ENCODE measurements at places on chromosomes 12 and 14. TPM values are rescaled to one million over a fixed set of nuclear protein-coding genes. Genes with fewer than 3 reads are reported as not detected.

The KHNYN gene
- polyA plus RNA-seq: 18.9 TPM

The ADGRD1 gene
- not detected for polyA plus RNA-seq

The CYP27B1 gene
- 0.80 TPM for polyA plus RNA-seq

The INHBC gene
- polyA plus RNA-seq: 0.06 TPM

The TFCP2 gene
- 13.8 TPM for polyA plus RNA-seq

The KLHDC1 gene
- polyA plus RNA-seq: 0.51 TPM

The SDSL gene
- polyA plus RNA-seq: 13.4 TPM

The CAPS2 gene
- polyA plus RNA-seq: 0.98 TPM

The DEPDC4 gene
- 0.39 TPM for polyA plus RNA-seq

The GPR162 gene
- 6.0 TPM for polyA plus RNA-seq

The SLC6A13 gene
- 0.10 TPM for polyA plus RNA-seq

The RNASE1 gene
- not detected for polyA plus RNA-seq

The CD4 gene
- 15.0 TPM for polyA plus RNA-seq

The TMEM63C gene
- not detected for polyA plus RNA-seq

The KLHDC2 gene
- polyA plus RNA-seq: 27.0 TPM

The RFLNA gene
- not detected for polyA plus RNA-seq

The RNF212B gene
- polyA plus RNA-seq: not detected

The BICD1 gene
- polyA plus RNA-seq: 21.8 TPM

The GARIN6 gene
- not detected for polyA plus RNA-seq

The FAM90A1 gene
- polyA plus RNA-seq: 0.09 TPM

The NUDT14 gene
- 9.3 TPM for polyA plus RNA-seq

The SLC4A8 gene
- polyA plus RNA-seq: 3.1 TPM

The CLEC2A gene
- polyA plus RNA-seq: not detected

The ASPG gene
- not detected for polyA plus RNA-seq

The RAD52 gene
- 9.3 TPM for polyA plus RNA-seq

The GDF3 gene
- polyA plus RNA-seq: not detected

The NGB gene
- not detected for polyA plus RNA-seq

The GPR68 gene
- 0.94 TPM for polyA plus RNA-seq

The GPRC5D gene
- not detected for polyA plus RNA-seq

The SMIM41 gene
- not detected for polyA plus RNA-seq

The KRT72 gene
- not detected for polyA plus RNA-seq

The MSI1 gene
- polyA plus RNA-seq: not detected

The SLC2A14 gene
- polyA plus RNA-seq: 0.07 TPM

The SLCO1C1 gene
- not detected for polyA plus RNA-seq

The IAPP gene
- not detected for polyA plus RNA-seq

The SLCO1A2 gene
- polyA plus RNA-seq: not detected

The CLEC4C gene
- polyA plus RNA-seq: not detected

The OAS3 gene
- polyA plus RNA-seq: 6.9 TPM

The CARMIL3 gene
- polyA plus RNA-seq: not detected

The MIP gene
- polyA plus RNA-seq: not detected

The GALNT8 gene
- not detected for polyA plus RNA-seq

The MAGOHB gene
- 15.6 TPM for polyA plus RNA-seq

The A2M gene
- 3.6 TPM for polyA plus RNA-seq

The SERPINA4 gene
- not detected for polyA plus RNA-seq

The GALNT6 gene
- polyA plus RNA-seq: 17.1 TPM

The CDKN3 gene
- polyA plus RNA-seq: 38.9 TPM

The GNB3 gene
- polyA plus RNA-seq: 20.5 TPM

The CMA1 gene
- not detected for polyA plus RNA-seq

The SERPINA1 gene
- 1.2 TPM for polyA plus RNA-seq

The SETD3 gene
- polyA plus RNA-seq: 18.8 TPM

The LRRC43 gene
- polyA plus RNA-seq: 0.19 TPM

The GYS2 gene
- not detected for polyA plus RNA-seq

The AHNAK2 gene
- polyA plus RNA-seq: 2.6 TPM

Measured in IMR-90 (cell line).